GM23338 (cell line): ENCODE measurements at places on chromosomes 11 and 22. TPM values are rescaled to one million over a fixed set of nuclear protein-coding genes. Genes with fewer than 3 reads are reported as not detected.

DNA sequence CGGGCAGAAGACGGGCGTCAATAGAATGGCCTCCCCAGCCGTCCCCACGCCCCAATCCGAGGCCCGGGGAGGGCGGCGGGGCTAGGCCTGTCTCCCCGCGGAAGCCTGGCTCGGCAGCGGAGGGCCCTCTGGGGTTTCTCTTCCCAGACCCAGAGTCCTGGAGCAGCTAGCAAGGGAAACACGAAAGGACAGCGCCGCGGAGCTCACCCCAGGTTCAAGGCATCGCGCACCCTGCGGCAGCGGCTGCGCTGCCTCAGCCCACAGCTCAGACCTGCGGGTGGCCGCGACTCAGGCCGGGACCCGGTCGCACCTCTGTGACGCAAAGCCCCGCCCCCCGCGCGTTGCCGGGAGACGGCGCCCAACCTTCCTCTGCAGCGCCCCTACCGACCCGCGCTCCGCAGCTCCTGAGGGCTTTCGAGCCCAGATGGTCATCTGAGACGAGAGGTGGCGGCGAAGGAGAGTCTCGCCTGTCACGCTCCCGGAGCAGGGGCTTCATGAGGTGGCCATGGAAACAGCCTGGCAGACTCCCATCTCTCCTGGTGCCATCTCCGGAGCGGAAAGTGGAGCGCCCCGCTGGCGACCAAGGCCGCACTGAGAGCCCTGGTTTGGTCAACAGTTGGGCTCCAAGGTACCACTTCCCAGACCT is at the start of gene RNF141:
Gene RNF141, minus strand, starts transcription at position 273 of the 646 bp plus-strand sequence. CDS start 7,029 bp downstream, outside the sequence.
- peak within 1 kb of the TSS; percentile 72 for H3K27ac ChIP-seq
- DNase-seq: peak; percentile 97
- H3K4me1 ChIP-seq: peaks cover 9% of the 10 kb centered on the region
- H3K27me3 ChIP-seq: peaks cover 9% of the 10 kb centered on the region; the same call in 1 of the 2 replicates

DNA sequence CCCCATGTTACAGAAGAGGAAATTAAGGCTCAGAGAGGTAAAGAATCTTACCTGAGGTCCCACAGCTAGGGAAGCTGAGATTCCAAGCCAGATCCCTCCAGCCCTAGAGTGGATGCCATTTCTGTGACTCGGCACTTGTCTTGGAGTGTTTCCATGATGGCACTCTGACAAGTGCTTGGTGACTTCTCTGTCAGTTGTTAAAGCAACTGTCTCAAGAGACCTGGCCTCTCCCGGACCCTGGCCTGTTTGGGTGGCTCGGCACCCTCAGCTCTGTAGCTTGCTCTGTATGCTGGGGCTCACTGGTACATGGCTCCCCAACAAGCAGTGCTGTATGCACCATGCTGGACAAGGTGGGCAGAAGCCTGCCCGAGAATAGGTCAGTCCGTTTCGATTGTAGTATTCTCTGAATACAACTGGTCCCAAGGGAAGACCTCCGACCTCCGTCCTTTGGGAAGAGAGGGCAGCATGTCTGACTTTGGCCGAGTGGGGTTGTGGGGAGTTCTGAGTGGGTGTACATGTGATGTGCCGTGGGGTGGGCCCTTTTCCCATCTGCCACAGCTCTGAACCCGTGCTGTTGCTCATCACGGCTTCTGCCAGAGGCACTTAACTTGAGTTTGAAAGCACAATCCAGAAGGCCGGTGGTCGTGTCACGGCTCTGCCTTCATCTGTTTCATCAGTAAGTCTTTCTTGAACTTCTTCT is 12.4 kb downstream of the ACO2 start:
- DNase-seq: no peak
- H3K4me1 ChIP-seq: peaks cover 41% of the 10 kb centered on the region
- H3K27ac ChIP-seq: peak overlapping the region; percentile 88
- H3K27me3 ChIP-seq: no peaks in the 10 kb centered on the region
- H3K4me3 ChIP-seq: 0 out of 2 replicates have a peak overlapping the region, but pooled peaks have one; percentile 9

PAMR1 gene
- total RNA-seq: 2.5 and 3.1 TPM in 2 replicates

- no peak overlapping the region for H3K27ac ChIP-seq
- 0 out of 2 replicates have a peak, but pooled peaks cover 6% of the 10 kb centered on the region for H3K36me3 ChIP-seq
- no peaks in the 10 kb centered on the region for H3K27me3 ChIP-seq
- no peak for DNase-seq
Measured at GRCh38 chr11:117219995-117220394, 11.9 kb downstream of the PCSK7 start.
